Upper lobe of right lung (tissue), 1 donor: ENCODE measurements at places on chromosomes 3 and 15.

DNA sequence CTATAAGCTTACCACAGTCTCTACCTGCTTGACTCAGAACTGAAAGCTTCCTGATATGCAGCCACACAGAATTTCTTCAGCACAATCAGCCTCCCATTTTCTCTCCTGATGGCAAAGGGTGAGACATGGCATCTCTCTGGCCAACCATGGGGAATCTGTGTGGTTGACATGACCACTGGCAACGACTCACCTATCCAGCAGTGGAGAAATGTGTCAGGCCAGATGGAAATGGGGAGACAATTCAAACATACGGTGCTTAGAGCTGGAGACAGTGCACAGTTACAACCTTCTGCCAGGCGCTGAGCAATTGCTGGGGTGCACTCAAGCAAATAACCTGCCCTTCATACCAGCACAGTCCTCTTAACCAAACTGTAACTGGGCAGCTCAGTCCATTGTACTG is 3.6 kb downstream of the ZNF385D start:
- no peak for DNase-seq
- peaks cover 19% of the 10 kb centered on the region for H3K27me3 ChIP-seq
- H3K4me3 ChIP-seq: no peak overlapping the region
- H3K36me3 ChIP-seq: no peaks in the 10 kb centered on the region
- H3K4me1 ChIP-seq: no peaks in the 10 kb centered on the region

- H3K27me3 ChIP-seq: no peaks in the 10 kb centered on the region
- H3K36me3 ChIP-seq: no peaks in the 10 kb centered on the region
- H3K4me1 ChIP-seq: no peaks in the 10 kb centered on the region
- H3K4me3 ChIP-seq: no peak overlapping the region
- H3K27ac ChIP-seq: no peak overlapping the region
Observed at GRCh38 chr3:166296179-166296783, 459.1 kb upstream of the BCHE start.

DNA sequence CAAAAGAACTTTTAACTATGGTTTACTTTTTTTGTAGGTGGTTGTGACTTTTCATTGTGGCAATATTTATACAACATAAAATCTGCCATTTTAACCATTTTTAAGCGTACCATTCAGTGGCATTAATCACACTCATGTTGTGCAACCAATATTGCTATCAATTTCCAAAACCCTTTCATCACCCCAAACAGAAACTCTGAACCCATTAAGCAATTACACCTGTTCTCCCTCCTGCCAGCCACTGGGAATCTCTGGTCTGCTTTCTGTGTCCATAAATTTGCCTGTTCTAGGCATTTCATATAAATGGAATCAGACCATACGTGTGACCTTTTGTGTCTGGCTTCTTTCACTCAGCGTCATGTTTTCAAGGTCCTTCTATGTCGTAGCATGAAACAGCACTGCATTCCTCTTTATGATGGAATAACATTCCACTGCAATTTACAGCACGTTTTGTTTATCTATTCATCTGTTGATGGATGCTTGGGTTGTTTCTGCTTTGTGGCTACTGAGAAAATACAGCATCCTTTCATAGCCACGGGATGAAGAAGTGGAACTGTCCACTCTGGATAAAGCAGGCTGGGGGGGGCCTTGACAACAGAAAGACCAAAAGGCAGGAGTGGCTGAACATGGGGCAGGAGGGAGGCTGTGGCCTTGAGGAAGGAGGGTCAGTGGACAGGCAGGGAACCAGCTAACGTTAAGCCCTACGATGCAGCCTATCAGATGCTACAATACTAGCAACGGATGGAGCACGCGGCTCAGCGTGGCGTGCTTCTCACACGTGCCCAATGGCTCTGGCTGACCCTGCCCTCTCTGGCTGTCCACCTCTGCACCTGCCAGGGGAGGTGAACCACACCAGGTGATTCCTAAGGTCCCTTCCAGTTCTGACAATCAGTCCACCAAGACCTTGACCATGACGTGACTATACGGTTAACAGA is 110.9 kb downstream of the SEC22A start:
- H3K27ac ChIP-seq: no peak overlapping the region
- no peaks in the 10 kb centered on the region for H3K4me1 ChIP-seq
- H3K27me3 ChIP-seq: no peaks in the 10 kb centered on the region
- H3K4me3 ChIP-seq: no peak overlapping the region

GRCh38 chr15:22931784-22932536 is 48.2 kb downstream of the CYFIP1 start:
- DNase-seq: no peak
- no peaks in the 10 kb centered on the region for H3K4me1 ChIP-seq
- H3K27ac ChIP-seq: no peak overlapping the region
- H3K27me3 ChIP-seq: no peaks in the 10 kb centered on the region
- no peak overlapping the region for H3K4me3 ChIP-seq

DNA sequence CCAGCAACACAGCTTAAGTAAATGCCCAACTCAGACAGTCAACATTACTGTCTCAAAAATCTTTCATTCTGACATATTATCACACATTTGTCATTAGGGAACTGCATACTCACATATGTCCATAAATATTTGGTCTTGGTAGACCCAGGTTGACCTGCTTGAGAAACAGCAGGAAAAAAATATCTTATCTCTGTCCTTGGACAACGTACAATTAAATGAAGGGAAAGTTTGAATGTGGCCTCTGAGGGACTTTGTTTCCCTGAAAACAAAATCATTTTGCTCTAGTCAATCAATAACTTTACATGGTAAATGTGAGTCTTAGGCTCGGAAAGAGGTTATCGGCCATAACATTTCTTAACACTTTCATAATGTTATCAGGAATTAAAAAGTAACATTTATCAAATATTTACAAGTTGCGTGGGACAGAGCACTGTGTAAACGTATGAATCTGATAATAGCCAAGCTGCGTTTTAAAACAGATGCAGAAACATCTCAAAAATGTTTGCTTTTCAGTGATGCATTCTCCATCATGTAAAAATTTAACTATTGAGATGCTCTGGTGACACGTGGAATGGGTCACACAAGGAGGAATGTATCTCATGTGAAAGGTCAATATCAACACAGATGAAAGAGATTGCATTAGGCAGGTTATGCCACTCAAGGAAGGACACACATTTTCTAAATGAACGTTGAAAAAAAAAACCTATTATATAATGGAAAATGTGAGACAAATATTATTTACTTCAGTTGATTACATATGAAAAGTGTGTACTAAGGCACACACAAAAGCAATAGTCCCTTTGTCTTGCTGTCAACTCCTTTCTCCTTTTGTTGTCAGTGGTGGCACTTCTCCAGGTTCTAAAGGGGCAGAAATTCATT is 304.4 kb downstream of the WDR72 start:
- no peak for DNase-seq
- no peak overlapping the region for H3K27ac ChIP-seq
- no peak overlapping the region for H3K4me3 ChIP-seq
- peaks cover 3% of the 10 kb centered on the region for H3K4me1 ChIP-seq
- H3K36me3 ChIP-seq: no peaks in the 10 kb centered on the region

GRCh38 chr3:69294014-69294766 is 91.7 kb downstream of the FRMD4B start:
- H3K4me1 ChIP-seq: peaks cover 5% of the 10 kb centered on the region
- H3K36me3 ChIP-seq: peaks cover 27% of the 10 kb centered on the region
- H3K4me3 ChIP-seq: no peak overlapping the region
- DNase-seq: no peak
